Activated CD4-positive, alpha-beta memory T cell treated with anti-CD3 and anti-CD28 coated beads for 36 hours (primary cell): ENCODE measurements at places on chromosomes 4 and X.

- DNase-seq: no peak
Observed at GRCh38 chrX:110966091-110966454, 129.9 kb upstream of the PAK3 start.

DNA sequence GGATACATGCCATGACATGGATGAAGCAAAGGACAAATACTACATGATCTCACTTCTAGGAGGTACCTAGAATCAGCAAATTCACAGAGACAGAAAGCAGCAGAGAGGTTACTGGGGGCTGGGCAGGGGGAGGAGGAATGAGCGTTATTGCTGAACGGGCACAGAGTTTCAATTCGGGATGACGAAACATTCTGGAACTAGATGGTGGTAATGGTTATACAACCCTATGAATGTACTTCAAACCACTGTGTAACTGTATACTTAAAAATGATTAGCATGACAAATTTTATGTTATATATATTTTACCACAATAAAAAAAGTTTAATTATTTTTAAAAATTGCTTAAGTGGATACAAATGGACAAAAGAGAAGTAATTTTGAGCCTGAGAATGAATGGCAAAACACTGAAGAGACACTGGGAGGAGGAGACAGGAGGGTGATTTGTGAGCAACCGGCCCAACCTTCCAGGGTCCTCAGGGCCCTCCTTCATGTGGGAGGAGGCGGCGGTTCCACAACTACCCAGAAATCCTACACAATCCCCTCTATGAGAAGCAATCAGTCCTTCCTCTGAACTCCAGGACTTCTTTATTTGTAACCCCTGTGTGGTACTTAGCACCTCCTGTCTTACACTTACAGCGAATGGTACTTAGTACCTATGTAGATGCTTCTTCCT, 14.1 kb downstream of the ACSL1 start:
- no peak for DNase-seq

- DNase-seq: no peak
Observed at GRCh38 chr4:67055319-67055718, 490.0 kb downstream of the CENPC start.

DNA sequence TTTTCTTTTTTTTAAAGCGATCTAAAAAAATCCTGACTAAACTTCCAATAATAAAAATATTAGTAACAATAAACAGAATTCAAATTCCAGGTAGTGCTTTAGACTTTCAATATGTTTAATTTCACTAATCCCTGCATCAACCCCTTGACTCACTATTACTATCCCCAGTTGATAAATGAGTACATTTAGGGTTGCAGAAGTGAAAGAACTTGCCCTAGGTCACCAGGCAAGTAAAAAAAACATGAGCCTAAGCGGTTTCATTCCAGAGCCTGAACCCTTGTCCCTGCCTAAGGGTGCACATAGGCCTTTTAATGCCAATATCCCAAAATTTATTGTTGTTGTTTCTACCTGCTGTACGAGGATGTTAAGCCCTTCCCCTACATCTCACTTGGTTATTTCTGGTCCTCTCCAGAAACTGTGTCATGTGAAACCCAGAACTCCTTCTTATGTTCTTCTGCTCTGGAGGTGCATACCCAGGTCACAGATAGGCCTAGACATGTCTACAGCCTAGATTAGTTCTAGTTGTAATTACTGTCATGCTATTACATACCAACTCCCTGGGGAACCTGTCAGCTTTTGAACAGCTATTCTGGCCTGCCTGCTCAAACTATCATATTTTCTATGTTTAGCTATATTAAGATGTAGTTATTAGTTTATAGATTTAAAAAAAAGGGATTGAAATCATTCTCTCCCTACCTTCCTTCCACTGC, 244.5 kb upstream of the PITX2 start:
- DNase-seq: no peak

DNA sequence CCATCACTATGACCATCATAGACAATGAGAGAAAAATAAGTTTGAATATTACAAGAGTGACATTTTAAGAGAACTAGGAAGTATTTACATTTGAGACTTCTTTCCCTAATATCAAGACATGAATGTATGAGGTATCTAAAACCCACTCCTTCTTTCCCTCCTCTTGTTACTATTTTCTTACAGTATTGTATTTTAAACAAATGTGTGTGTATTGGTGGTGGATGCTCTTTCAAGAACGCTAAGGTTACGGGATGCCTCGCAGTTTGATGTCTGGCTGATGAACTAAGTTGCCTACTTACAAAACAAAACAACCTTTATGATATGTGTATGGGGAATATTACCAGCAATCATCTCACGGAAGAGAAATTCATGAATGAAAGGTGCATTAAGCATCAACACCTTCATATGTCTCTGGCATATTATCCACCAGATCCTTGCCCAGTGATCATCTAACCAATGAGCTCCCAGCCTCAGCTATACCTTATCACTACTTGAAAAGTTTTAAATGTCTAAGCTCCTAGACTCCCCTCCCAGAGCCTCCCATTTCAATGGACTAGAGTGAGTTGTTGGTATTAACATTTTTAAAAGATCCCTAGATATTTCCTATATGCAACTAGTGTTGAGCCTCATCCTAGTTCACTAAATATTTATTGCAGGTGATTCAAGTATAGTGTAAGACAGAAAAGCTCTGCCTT, 10.6 kb downstream of the AREG start:
- no peak for DNase-seq

DNA sequence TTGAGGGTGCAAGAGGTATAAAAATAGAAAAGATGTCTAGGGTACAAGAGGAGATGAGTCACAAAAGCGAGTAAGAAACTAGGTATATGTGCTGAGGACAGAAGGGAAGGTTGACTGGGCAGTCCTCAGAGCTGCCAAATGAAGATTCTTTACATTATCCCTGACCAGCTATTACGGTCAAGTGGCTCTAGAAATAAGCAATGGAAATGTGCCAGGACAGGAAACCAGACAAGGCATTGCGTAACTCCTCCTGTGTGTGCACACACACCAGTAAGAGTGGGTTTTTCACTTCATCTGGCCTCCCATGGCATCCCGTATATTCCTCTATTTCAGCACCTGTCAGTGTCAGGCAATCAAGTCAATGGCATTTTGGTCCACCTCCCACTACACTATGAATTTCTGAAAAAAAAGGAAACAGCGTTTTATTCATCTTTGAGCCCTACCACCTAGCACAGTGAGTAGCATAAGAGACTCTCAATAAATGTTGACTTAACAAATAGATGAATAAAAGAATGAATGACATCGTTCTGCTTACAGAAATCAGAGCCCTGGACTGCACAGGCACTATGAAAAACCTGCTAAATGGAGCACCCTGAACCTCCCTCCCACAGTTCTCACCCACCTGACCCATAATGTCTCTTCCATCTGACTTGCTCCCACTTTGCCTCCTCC, 62.6 kb upstream of the KLF3 start:
- DNase-seq: no peak

GRCh38 chr4:170497112-170497511, 407.4 kb upstream of the AADAT start:
- DNase-seq: no peak

DNA sequence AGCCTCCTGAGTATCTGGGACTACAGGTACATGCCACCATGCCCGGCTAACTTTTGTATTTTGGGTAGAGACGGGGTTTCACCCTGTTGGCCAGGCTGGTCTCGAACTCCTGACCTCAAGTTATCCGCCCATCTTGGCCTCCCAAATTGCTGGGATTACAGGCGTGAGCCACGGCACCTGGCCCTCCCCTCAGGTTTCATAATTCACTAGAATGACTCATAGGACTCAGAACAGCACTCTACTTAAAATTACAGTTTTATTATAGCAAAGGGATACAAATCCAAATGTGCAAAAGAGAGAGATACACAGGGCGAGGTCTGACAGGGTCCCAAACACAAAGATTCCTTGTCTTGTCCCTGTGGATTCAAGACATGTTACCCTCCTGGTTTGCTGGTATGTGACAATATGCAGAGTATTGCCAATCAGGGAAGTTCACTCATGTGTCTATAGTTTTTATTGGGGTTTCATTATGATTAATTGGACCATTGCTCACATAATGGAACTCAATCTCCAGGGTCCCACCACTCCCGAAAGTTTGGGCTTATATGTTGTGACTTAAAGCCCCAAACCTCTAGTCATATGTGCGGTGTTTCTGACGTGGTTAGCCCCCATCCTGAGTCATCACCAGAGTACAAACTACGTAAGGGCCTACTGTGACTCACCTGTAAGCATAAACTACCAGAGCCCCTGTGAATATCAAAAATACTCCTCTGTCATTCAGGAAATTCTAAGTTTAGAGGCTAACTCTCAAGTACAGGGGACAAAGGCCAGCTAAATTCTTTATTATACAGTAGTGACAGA, 5.2 kb downstream of the YIPF6 start:
- DNase-seq: peak; percentile 83

DNA sequence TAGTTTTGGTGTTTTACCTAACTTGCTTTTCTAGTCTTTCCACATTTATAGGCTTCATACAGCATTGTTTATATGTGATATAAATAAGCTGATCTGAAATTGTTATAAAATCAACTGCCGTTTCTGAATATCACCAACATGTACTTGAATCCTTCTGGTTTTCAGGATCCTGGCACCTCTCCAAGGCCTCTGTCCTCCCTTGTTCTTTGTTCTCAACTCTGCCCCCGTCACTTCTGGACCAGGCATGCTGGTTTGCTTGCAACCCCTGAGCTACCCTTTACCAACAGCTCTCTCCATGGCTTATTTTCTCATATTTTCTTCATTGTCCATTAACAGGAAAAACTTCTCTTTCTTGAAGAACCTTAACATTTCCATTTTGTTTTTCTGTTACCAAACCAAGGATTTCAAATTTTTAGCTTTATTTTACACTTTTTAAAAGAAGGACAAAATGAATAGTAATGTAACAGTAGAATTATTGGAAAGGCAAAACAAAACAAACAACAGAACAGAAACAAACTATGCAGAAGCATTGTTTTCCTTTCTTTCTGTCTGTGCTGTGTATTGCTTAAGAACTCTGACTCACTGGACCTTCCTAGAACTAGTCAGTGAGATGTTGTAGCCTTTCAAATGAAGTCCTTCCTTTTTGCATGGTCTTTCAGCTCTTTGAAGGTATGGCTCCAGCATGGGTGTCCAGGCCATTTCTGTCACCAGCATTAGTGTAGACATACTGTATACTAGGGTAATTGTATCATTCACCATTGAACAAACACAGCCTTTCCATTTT, 44.8 kb downstream of the BANK1 start:
- no peak for DNase-seq

DNA sequence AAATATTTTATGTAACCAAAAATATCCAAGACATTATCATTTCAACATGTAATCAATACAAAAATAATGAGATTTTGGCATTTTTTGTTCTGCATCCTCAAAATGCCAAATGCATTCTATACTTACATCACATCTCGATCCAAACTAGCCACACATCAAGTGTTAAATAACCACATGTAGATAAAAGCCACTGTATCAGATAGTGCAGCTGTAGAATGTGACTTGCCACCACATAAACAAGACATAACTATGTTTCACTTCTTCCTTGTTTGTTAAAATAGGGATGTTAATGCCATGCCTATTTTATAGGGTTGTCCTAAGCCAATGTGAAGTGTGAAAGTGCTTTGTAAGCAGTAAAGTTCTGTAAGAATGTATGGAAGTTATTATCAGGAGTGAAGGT, 20.9 kb downstream of the INTS6L start:
- DNase-seq: no peak

- no peak for DNase-seq
Observed at GRCh38 chr4:15021946-15022345, 19.7 kb downstream of the CPEB2 start.

- DNase-seq: no peak
Observed at GRCh38 chrX:108795240-108795639, 58.9 kb upstream of the IRS4 start.

DNA sequence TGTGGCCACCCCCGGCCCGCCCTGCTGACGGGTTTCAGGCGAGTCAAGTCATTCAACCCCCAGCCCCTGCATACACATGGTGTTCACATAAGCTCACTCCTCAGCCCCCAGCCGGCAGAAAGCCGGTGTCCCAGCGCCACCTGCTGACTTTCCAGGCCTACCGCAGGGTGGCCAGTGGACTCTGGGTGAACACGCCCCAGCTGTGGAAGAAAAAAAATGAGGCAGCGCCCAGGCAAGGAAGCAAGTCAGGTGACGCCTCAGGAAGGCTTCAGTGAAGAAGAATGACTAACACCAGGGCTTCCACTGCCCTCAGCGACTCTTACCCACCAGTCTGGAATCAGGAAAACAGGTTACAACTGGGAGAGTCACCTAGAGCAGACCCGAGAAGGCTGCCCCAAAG, 15.8 kb downstream of the BCAP31 start:
- DNase-seq: peak; percentile 65

- DNase-seq: no peak
Observed at GRCh38 chr4:182205306-182205705, 37.9 kb upstream of the TENM3 start.

GRCh38 chr4:128427832-128428366, 140.3 kb upstream of the PGRMC2 start:
- no peak for DNase-seq
